ENCODE measurements at places on chromosomes 2 and 18.

- DNase-seq: no peak
Measured at GRCh38 chr18:28854964-28855363, 678.0 kb upstream of the CDH2 start.

DNA sequence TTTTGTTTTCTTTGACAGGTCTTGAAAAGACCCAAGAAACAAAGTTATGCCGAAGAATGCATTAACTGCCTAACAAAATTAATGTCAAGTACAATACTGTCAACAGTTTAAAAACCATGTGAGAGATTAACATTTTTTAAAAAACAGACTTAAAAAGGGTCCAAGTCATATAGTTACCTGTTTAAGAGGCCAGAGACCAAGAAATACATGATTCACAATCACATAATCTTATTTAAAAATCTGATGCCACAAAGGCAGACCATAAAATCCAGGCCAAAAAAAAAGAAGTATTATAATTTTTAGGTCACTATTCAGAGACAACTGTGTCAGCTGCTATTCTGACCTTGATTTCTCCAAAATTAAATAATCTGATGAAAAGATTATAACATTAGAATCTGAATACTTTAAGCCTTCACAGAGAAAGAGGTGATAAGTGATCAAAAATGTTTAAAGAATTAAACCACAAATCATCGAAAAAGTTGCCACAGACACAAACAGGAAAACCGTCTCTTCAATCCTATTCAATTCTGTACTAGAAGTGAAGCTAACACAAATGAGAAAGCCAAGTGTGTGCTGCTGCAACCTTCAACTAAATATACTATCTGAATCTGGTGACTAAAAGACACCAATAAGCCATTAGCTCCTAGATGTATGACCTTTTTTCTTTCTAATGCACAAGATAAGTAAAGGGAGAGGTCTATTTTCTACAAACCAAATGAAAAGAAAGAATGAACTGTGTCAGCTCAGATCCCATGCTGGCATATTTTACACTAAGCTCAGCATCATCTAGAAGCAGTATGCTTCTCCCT, 286.0 kb downstream of the ZEB2 start:
- DNase-seq: no peak

- DNase-seq: no peak
Measured at GRCh38 chr2:86300496-86300895, 36.9 kb downstream of the REEP1 start.

- no peak for DNase-seq
Measured at GRCh38 chr2:15943378-15944280, 3.3 kb downstream of the MYCN start.

GRCh38 chr18:59908799-59909198, 9.0 kb downstream of the PMAIP1 start:
- no peak for DNase-seq

GRCh38 chr2:216222650-216223352, 113.7 kb downstream of the XRCC5 start:
- DNase-seq: no peak

- DNase-seq: no peak
Measured at GRCh38 chr2:129909651-129910418, 69.6 kb upstream of the RAB6C start.

DNA sequence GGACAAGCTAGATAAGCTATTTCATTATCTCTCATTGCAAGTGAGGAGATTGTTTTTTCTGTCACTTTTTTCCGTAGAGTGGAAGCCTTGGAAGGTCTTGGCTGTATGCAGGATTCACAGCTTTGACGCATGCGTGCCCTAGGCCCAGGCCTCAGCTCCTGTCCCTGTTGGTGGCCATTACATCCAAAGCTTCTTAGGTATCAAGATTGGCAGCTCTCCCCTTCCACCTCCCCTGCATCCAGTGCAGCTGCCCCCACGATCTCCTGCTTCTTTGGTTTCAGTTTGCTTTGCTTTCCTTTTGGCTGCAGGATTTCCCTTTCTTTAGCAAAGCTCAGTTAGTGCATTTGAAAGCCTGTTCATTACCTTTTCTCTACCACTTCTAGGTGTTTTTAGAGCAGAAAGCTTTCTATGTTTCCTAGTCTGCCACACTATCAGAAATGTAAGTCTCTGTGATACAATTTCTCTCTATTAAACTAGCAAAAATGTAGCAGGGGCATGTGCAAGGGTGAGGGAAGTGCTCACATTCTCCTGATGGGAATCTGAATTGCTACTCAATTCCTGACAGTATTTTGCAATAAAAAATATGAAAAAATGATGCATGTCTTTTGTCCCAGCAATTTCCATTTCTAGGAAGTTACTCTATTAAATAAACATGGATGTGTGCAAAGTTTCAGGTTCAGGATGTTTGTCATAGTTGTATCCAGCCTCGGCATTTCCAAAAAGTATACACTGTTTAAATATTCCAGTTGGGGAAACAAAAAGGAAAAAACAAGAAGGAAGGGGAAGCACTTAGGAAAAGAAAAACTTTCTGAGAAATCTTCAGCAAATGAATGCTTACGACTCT, 91.2 kb downstream of the LIPG start:
- DNase-seq: peak; percentile 17

DNA sequence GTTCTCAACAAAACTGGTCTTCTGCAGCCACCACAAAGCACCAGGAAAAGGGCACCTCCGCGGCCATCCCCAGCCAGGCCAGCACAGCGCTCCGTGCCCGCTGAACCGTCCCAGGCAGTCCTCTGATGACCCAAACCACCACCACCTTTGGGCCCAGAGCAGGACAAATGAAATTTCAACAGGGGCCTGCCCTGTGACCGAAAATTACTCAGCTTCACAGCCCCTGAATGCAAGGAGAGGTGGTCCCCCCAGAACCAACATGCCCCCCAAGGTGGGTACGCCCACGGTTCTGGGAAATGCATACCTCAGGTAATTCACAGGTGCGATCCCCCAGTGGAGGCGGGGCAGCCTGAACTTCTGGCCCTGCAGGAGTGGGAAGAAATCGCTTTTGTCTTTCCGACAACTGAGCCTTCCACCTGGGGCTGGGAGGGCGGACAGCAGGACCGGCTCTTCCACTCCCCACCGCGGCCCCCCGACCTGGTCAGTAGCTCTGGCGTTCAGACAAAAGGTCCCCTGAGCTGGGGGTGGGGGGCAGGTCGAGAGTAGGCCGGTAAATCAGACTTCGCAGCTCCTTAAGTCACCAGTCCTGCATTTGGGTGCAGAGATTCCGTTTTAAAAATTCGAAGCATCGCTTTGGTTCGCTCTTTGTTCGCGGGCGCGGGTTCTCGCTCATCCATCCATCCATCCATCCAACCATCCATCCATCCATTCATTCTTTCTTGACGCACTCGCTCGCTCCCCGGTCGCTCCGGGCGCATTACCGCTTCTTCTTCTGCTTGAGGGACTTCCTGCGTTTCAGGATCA, 1.4 kb downstream of the ARL4C start:
- DNase-seq: no peak

- DNase-seq: no peak
Measured at GRCh38 chr2:197500503-197501131, 438 bp downstream of the HSPE1 start.

DNA sequence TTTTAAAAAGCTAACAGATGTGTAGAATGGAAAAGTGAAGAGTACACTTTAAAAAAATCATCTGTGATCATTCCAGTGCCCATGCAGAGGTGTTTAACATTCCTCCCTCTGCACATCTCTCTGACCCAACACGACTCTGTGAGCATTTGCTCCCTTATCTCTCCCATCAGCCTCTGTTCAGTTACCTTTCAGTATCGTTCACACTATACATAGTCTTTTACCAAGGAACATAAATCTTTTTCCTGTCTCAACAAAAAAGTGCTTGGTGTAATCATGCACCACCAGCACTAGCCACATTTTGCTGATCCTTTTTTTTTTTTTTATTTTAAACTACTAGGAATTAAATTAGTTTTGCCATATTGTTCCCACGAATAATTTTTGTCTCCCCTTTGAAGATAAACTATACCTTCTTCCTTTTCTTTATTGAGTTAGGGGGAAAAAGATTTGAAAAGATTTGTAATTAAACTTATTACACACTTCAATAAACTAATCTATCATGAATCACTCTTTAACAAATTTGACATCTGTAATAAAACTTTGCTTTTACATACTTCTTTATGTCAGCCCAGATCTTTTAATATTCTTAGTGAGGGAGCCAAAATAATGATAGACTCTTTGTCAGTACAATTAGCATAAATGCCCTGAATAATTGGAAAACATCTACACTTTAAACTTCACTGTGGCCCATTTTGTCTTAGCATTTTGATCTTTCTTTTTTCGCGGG, 489.8 kb upstream of the FANCL start:
- DNase-seq: no peak

- no peak for DNase-seq
Measured at GRCh38 chr2:240498171-240498957, 59.4 kb downstream of the ANKMY1 start.

DNA sequence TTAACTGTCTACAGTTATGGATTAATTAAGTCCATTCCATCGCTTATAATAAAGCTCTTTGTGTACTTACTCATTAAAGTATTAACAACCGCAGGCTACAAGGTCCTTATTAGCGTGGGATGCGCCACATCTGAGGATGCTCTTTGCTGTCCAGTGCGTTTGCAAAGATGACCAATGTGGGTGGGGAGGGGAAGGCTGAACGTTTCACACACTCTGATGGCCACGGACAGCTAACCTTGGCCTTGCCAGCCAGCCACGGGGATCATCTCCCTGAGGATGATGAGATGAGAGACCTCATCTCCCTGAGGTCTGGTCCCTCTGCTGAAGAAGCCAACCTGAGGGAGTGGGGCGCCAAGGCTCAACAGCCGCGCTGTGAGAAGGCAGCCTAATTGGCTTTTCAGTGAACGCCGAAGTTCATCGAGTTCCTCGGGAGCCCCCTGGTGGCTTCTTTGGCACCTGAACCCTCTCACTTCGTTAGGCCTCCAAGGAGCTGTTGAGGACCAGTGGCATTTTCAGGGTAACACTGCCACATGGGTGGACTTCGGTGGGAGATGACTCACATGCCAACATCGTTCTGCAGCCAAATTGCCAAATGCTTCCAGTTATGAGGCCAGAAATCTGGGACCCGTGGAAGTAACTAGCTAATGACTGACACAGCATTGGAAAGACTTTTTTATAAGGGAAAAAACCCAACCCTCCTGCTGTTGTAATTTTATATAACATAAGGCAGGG, 69.3 kb upstream of the SEC11C start:
- peak; percentile 52 for DNase-seq

- no peak for DNase-seq
Measured at GRCh38 chr2:182055993-182056392, 70.3 kb downstream of the PPP1R1C start.

DNA sequence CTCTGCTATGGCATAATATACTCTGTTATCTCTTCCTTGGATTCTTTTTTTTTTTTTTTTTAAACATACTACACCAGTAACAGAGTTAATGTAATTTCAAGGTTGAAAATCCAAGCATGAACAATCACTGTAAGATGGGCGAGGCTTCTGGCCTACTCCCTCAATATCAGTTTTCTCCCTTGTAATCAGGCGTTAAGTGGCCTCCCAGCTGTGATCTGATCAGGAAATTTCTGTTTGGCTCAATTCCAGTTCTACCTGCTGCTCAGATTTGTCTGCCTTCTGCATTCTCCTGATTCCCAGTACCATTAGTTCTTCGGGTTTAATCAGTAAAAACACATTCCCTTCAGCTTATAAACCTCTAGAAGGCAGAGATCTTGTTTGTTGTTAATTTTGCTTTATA, 18.6 kb downstream of the PRKD3 start:
- no peak for DNase-seq

- no peak for DNase-seq
Measured at GRCh38 chr2:149076863-149077412, 38.4 kb downstream of the LYPD6B start.

DNA sequence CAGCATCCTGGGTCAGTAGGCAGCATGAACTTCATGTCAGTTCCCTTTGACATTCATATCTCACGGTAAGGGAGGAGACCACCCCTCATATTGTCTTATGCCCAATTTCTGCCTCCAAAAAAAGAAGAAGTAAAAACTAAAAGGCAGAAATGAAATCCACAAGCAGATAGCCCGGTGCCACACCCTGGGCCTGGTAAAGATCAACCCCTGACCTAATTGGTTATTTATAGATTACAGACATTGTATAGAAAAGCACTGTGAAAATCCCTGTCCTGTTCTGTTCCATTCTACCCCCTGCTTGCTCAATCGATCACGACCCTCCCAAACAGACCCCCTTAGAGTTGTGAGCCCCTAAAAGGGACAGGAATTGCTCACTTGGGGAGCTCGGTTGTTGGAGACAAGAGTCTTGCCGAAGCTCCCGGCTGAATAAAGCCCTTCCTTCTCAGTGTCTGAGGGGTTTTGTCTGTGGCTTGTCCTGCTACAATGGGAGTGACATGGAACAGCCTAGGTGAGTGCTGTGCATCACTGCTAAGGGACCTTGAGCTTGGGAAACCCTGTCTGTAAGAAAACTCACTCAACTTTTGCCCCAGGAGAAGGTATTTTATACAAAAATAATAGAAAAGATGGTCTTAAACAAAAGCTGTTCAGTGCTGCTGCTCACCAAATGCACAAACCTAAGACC, 11.1 kb downstream of the NDUFV2 start:
- DNase-seq: no peak

GRCh38 chr2:37738266-37738885, 66.9 kb upstream of the CDC42EP3 start:
- no peak for DNase-seq

GRCh38 chr18:35178260-35178659, 62.6 kb upstream of the ZNF397 start:
- DNase-seq: no peak

- DNase-seq: no peak
Measured at GRCh38 chr2:40752796-40753195, 300.9 kb upstream of the SLC8A1 start.

GRCh38 chr2:28586867-28587266, 91.0 kb downstream of the PLB1 start:
- no peak for DNase-seq

GRCh38 chr2:11753452-11753885, 7.0 kb downstream of the LPIN1 start:
- no peak for DNase-seq

- DNase-seq: peak; percentile 63
Measured at GRCh38 chr2:45822272-45822630, 170.8 kb downstream of the PRKCE start.

DNA sequence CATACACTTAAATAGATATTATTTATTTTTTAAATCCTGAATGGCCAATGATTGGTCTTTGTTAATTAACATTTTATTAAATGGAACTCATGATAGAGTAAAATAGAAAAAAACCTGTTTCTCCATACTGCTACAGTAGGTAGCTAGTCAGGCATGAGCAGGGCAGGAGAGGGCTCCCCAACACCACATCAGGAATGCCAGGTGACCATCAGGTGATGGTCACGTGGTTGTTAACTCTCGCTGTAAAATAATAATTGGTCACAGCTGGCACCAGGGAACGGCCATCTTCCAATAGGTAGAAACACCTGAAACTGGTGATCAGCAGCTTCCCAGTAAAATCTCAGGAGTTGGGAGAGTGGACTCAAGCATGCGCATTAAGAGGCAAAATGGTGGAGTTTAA, 172.2 kb downstream of the MEIS1 start:
- DNase-seq: no peak

GRCh38 chr2:221125691-221126090, 446.4 kb downstream of the EPHA4 start:
- no peak for DNase-seq
